ENCODE measurements at places on chromosomes 4 and X.

DNA sequence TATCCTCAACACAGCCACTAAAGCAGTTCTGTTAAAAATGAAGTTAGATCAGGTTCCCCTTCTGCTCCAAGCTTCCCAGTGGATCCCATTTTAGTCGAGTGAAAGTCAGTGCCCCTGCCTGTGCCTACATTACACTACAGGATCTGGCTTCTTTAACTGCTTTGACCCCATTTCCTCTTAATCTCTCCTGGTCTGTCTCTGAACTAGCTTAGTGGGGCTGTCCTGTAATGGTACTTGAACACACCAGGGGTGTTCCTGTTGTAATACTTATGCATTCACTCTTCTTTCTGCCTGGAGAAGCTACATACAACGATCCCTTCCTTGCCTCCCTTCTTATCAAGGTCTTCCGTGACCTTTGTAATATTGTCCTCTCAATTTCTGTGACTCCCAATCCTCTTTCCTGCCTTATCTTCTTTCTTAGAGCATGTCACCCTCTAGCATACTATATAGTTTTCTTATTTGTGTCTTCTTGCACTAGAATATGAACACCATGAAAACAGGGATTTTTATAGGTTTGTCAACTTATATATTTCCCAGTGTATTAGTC lies 16.7 kb downstream of the ARSJ start:
- no peak for ATAC-seq

DNA sequence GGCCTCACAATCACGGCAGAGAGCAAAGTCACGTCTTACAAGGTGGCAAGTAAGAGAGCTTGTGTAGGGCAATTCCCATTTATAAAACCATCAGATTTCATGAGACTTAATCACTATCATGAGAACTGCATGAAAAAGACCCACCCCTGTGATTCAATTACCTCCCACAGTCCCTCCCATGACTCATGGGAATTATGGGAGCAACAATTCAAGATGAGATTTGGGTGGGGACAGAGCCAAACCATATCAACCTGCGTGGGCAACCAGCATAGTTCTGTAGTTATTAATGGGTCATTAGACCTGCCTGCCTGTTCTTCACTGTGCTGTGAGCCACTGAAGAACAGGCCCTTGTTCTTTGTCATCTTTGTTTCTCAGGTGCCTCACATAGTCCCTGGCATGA lies 593.7 kb upstream of the BOD1L1 start:
- ATAC-seq: no peak

DNA sequence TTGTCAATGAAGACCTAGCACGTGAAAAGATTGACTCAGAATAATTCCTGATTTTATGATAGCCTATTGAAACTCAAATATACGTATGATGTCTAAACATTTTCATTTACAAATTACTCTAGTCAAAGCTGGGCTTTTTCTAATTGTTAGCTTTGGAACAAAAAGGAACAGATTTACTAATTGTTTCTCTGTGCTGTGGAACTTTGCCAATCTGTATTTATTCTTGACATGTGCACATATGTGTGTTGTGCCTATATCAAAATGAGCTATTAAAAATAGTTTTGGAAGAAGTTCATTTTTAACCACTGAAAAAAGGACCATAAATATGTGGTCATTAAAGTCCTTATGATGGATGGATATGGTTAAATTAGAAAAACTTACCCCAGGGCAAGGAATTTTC lies 85.4 kb upstream of the PACRGL start:
- ATAC-seq: no peak

GRCh38 chr4:142817442-142817841 lies 28.7 kb downstream of the INPP4B start:
- ATAC-seq: no peak

DNA sequence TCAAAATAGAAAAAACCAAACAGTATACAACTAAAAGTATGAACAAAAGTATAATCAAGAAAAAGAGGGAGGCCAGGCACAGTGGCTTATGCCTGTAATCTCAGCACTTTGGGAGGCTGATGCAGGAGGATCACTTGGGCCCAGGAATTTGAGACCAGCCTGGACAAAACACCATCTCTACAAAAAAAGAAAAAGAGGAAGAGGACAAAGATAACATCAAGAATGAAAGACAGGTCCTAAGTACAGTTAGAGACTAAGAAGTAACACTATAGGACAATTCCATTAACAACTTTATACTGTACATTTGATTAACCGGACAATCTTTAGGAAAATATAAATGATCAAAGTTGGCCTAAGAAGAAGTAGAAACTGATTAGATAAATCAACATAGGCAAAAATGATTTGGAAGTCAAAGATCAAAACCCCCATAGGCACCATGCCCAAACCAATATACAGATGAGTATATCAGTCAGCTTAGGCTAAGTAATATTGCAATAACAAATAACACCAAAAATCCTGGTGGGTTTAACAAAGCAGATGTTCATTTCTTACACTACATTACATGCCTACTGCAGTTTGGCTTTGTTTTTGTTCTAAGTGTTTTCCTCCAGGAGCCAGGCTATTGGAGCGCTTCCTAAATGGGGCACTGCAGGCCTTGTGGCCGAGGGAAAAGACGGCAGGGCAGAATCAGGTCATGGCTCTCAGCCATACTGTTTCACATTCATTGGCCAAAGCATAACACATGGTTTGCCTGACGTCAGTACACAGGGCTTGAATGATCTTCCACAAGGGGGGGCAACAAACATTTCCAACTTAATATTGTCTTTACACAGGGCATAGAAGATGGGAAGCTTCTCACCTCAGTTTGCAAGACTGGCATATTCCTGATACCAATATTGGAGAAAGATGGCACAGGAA lies 42.2 kb upstream of the HGFAC start:
- ATAC-seq: no peak

- no peak for ATAC-seq
Observed at GRCh38 chr4:113958766-113959538, 20.5 kb downstream of the ARSJ start.

DNA sequence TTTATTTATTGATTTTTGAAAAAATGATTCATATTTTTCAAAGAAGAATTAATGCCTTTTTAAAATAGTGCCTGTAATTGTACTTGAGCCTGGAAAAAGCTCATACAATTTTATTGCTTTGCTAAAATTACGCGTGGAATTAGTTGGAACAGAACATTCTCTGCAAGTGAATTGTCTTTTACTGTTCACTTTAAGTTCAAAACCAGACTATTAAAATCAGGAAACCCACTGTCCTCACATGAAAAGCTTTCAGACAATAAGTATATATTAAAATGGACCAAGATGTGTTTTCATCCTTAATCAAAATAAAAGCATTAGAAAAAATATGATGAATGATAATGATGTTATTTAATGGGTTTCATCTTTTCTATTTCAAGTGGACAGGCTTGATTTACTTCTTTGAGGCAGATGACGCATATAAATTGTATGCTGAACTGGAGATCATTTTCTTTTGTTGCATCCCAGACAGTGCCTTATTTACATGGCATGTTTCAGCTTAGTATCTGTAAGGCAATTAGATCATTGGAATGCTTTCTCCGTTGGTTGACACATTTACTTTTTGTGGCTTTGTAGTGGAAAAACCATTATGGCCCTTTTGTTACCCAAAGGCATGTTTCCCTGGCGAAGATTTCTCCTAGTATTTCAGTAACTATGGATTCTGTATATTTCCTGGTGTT lies 299.0 kb upstream of the MAGEC2 start:
- ATAC-seq: no peak

DNA sequence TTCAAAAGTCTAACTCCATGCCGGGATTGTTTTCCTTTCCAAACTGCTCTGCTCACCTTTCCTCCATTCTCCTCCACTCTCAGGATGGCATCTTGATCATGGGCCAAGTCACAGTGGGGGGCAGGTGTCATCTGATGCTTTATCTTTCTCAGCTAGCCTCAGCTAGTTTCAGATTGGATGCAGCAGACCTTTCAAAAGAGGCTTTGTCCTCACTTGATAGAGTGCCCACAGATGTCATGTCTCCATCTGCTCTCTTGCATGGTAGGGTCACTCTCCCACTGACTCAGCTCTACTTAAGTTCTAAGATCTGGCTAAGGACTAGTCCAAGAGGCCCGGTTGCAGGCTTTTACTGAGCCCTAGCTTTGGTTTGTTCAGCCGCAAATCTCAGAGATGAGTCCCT lies 341.8 kb upstream of the GALNT7 start:
- peak; percentile 13 for ATAC-seq

DNA sequence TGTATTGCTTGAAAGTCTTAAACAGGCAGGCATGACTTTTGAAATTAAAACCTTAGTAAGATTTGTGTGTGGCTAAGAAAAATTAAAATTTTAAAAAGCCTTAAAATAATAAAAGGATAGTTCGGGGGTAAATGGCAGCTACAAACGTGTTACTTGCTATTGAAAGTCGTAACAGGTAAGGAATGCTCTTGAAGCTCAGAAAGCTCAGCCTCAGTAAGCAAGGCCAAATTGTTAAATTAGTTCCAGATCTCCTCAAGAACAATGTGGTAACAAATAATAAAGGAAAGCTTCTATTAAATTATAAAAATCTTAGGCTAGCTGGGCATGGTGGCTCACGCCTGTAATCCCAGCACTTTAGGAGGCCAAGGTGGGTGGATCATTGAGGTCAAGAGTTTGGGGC lies 25.5 kb downstream of the PRMT9 start:
- no peak for ATAC-seq
